ENCODE measurements at places on chromosomes 1 and 21. TPM values are rescaled to one million over a fixed set of nuclear protein-coding genes. Genes with fewer than 3 reads are reported as not detected.

The TPM3 gene
- 1,476 TPM for total RNA-seq

The SLC66A1 gene
- total RNA-seq: 17.7 TPM

DNA sequence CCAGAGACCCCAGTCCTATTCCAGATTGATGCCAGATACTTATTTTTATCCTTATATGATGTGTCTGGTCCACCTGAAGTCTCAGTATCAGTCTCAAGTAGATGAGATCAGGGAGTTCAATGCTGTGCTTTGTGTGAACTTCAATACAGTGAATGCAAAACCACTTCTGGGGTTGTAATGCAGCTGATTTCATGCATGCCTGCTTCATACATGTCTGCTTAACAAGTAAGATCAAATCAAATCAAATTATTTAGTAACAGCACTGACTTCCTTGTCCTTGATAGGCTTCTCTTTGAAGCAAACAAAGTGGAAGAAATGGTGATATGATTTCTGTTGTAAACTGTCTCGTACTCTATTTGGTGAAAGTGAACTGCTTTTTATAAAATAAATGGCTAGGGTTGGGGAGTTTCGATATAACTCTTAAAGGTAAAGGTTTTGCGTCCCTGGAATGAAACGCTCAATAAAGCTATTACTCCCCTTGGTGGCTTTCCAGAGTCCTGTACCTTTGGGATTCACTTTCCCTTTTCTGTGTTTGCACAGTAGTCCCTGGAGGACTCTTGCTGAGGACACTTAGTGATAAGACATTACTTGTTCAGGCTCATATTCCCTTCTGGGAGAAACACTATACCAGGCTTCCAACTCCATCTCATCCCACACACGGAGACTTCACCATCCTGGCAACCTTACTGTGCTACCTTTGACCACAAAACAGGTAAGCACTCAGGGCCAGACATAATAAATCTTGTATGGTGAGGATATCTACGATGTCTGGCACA is 59.3 kb downstream of the FH start:
- DNase-seq: no peak

DNA sequence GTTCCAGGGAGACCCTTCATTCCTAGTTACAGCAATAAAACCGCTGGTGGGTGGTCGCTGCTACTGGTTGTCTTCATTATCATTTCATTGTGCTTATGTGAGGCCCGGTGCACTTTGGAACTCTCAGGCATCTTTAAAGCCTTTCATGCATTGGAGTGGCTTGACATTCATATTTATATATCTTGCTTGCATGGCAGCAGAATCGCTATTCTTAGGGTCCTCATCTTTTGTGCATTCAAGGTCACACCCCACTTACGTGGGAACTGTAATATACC is 110.1 kb downstream of the ZBTB18 start:
- DNase-seq: no peak

- no peak for DNase-seq
These were observed 533.7 kb upstream of the PKN2 start for GRCh38 chr1:88150330-88150729.

- no peak for DNase-seq
These were observed 347.6 kb upstream of the AJAP1 start for GRCh38 chr1:4306559-4307467.

GRCh38 chr1:172874950-172875349 is 175.8 kb downstream of the TNFSF18 start:
- DNase-seq: no peak

Data from dermis blood vessel endothelial cell (primary cell).